ENCODE measurements at places on chromosomes 7 and 10.

GRCh38 chr7:26403640-26404039, 112.0 kb downstream of the SNX10 start:
- no peak for DNase-seq

GRCh38 chr7:30965883-30966282, 2.1 kb downstream of the GHRHR start:
- no peak for DNase-seq

DNA sequence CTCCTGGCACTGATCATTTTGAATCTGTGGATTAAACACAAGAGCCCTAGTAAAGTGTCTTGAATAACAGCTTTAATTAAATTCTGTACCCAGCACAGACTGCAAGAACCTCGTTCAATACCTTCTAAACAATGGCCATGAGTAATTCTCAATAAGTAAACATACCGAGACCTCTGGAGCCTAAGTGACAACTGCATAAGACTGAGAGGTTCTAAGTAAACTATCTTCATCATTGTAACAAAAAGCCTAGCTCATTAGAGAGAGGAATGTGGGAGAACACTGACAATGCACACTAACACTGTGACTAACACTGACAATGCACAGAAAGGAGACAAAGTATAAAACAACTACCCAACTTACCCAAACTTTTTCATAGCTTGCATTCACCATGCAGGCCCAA, 117.4 kb downstream of the ELAPOR2 start:
- no peak for DNase-seq

DNA sequence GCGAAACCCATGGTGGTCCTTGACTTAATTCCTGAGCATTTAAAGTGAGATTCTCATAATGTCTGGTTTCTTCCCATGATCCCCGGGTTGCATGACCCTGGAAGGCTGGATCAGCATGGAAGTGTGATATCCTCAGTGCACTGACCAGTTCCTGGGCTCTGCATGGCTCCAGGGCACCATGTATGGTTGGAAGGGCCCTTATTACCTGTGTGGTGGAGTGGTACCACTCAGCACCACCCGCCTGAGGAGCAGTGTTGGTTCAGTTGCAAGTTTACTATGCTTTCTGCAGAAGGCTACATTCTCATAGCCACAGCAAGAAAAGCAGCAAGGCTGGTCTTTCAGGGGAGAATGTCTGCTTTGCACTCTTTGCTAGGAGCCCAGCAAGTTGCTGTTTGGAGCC, 325.7 kb upstream of the MKI67 start:
- no peak for DNase-seq

DNA sequence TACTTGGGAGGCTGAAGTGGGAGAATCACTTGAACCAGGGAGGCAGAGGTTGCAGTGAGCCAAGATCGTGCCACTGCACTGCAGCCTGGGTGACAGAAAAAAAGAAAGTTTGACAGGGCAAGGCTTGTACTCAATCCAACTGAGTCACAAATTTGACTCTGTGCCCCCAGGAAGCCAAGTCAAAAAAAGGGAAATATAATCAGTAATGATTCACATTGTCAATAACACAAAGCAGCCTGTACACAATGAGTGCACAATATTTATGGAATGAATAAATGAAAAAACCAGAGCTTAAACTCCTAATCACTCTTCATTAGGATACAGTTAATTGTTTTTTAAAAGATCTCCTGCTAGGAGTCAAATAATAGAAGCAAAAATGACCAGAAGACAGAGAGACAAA, 6.4 kb downstream of the NAPEPLD start:
- DNase-seq, result no peak

DNA sequence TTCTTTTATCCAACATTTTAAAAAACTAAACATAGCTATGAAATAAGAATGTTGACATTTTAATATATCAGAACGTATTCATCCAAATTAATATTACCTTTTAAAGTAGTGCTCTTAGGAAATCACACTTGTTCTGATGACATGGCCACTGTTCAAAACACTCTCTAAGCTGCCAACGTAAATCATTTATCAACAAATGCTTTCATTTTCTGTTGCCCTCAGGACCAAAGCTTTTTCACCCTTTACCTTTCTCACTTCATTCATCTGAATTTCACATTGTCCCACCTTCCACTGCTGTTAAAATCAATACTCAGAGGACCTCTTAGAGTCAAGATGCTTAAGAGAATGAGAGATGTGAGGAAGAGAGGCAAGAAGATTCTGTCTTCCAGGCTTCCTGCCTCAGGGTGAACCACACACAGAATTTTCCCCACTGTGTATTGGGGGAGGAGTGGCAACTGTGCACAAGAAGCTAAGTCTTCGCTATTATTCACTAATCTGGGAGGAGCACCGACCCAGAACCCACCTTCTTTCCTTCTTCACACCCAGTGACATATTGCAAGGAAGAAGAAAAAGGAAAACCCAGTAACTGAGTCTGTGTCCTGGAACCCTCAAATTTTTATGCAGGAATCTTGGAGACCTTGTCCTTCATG, 21.0 kb downstream of the HIBADH start:
- DNase-seq, result no peak

DNA sequence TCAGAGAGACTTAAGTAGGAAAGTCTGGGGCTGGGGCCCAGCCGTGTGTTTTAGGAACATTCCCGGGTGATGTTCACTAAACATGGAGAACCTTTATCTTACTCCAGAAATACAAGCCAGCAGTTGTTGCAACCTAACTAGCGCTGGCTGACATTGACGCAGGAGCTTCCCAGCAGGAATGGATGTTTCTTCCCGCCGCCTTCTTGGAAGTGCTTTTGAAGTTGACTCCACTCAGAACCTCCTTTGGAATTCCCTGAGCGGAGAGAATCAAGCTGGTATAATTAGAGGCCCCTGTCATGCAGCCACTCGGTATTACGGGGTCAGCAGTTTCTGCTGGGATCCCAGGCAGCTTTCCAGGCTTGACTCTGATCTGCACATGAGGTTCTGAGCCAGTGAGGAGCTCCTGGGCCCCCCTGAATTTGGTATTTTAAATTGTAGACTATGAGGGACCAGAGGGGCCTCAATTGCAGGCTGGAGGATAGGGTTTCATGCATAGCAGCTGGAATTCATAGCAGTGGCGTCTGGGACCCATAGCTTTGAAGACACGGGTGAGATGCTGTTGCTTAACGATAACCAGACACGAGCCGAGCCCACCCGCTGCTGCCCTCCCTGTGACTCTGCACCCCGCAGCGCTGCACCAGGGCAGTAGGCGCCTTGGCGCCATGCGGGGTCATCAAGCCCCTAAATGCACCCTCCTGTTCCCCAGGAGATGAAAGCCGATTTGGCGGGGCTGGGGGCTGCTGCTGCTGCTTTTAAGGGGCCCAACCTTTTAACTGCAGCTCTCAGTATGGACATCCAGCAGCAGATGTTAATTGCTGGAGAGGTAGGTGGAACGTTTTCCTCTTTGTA, 61.8 kb downstream of the EEPD1 start:
- no peak for DNase-seq

- DNase-seq, result no peak
Observed at GRCh38 chr7:101450064-101450463, 87.4 kb downstream of the COL26A1 start.

DNA sequence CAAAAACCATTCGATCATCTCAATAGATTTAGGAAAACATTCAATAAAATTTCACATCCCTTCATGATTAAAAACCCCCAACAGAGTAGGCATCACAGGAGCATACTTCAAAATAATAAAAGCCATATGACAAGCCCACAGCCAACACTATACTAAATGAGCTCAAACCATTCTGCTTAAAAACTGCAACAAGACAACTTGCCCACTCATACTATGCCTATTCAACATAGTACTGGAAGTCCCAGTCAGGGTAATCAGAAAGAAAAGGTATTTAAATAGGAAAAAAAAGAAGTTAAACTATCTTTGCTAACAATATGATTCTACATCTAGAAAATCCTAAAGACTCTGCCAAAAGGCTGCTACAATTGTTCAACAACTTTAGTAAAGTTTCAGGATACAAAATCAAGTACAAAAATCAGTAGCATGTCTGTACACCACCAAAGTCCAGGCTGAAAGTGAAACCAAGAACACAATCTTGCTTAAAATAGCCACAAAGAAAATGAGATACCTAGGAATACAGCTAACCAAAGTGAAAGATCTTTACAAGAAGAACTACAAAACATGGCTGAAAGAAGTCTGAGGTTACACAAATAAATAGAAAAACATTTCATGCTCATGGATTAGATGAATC, 882.6 kb downstream of the GRM8 start:
- DNase-seq, result no peak

GRCh38 chr7:105250239-105250638, 138.5 kb downstream of the SRPK2 start:
- no peak for DNase-seq

DNA sequence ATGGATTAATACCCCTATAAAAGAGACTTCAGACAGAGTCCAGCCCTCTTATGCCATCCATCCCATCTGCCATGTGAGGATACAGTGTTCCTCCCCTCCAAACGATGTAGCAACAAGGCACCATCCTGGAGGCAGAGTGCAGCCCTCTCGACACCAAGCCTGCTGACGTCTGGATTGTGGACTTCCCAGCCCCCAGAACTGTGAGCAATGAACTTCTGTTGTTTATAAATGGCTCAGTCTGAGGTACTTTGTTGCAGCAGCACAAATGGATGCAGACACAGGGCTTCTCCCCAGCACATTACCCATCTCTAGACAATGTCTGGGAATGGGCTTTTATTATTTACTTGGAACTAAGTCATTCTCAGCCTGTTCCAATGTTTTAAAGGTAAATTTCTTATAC, 195.6 kb downstream of the WDR37 start:
- no peak for DNase-seq

DNA sequence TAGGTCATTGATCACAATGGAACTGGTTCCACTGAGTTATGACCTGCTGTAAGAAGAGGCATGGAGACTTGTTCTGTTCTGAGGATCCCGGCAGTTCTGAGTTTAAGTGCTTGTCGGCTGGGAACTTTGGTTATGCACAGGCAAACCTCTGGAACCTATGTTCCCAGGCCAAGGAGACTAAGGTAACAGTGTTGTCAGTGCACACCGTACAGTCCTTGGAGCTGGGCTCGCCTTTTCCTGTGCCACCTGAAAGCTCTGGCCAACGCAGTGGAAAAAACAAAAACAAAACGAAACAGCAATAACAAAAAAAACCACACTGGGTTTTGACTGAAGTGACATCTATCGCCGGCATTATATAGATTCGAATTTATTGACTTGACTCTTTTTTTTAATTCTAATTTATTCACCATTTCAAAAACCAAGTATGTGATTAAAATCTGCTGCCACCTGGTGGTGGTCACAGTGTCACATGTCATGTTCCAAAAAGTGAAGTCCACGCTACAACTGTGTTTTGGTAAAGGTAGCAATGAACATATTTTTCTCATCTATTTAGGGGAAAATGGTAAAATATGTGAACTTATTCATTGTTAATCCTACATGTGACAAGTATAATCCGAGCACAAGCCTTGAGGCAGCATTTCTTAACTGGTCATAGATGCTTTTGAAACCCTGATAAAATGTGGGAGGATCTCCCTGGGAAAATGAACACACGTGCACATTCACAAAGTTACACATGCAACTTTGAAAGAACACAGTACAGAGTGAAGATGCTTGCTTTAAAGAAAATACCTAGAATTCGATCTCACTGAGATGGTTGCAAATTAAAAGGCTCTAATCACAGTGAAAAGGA, 113.8 kb upstream of the PPP2R2D start:
- DNase-seq, result peak; percentile 34

- DNase-seq, result no peak
Observed at GRCh38 chr10:21261842-21262294, 263.6 kb downstream of the SKIDA1 start.
